ENCODE measurements at places on chromosomes 2 and 18. TPM values are rescaled to one million over a fixed set of nuclear protein-coding genes. Genes with fewer than 3 reads are reported as not detected.

Gene TEKT4
- not detected for total RNA-seq

Gene TNFRSF11A
- total RNA-seq = 41.7 TPM

Gene BOK
- total RNA-seq = 99.4 TPM

Gene AQP12B
- not detected for total RNA-seq

Gene NRBP1
- 122 TPM for total RNA-seq

Gene GULP1
- 15.7 TPM for total RNA-seq

Gene CASP10
- 68.7 TPM for total RNA-seq

Gene UNC80
- 0.17 TPM for total RNA-seq

Gene CCBE1
- 0.14 TPM for total RNA-seq

Gene SOWAHC
- 11.1 TPM for total RNA-seq

Gene MSH6
- 53.0 TPM for total RNA-seq

Gene ERFE
- 0.34 TPM for total RNA-seq

Gene ALPG
- total RNA-seq = 0.05 TPM

Gene CCL20
- total RNA-seq = 1.0 TPM

Gene IL36G
- not detected for total RNA-seq

Gene EVX2
- not detected for total RNA-seq

Gene LGALSL
- 3.7 TPM for total RNA-seq

Gene CHN1
- total RNA-seq = 18.5 TPM

Gene RESP18
- total RNA-seq = not detected

Gene ANKRD62
- not detected for total RNA-seq

Gene ITPRIPL1
- total RNA-seq = 7.0 TPM

Gene ANTXR1
- total RNA-seq = 0.68 TPM

Gene SP140
- 0.09 TPM for total RNA-seq

Gene LYPD1
- total RNA-seq = 0.51 TPM

Gene TWIST2
- not detected for total RNA-seq

Gene SNORC
- 0.84 TPM for total RNA-seq

Gene PFN4
- 0.23 TPM for total RNA-seq

Gene UGT1A5
- total RNA-seq = not detected

Gene ST6GAL2
- not detected for total RNA-seq

Gene DTNA
- total RNA-seq = 2.9 TPM

Gene GAREM2
- 0.68 TPM for total RNA-seq

Gene KCNK3
- total RNA-seq = 0.05 TPM

Gene MSTN
- total RNA-seq = not detected

Gene CFAP65
- not detected for total RNA-seq

Gene PCARE
- not detected for total RNA-seq

Gene HRH4
- total RNA-seq = 0.19 TPM

Gene POTEJ
- 0.47 TPM for total RNA-seq

Gene CNGA3
- total RNA-seq = not detected

Gene KIAA2012
- total RNA-seq = not detected

Gene PROKR1
- total RNA-seq = not detected

Gene PLB1
- 0.05 TPM for total RNA-seq

Gene SERPINB7
- total RNA-seq = not detected

Gene DAW1
- total RNA-seq = not detected

Gene HYCC2
- 13.6 TPM for total RNA-seq

Gene EMX1
- not detected for total RNA-seq

Gene ACKR3
- 16.8 TPM for total RNA-seq

Gene ASTL
- total RNA-seq = not detected

Gene RUFY4
- not detected for total RNA-seq

Gene COL3A1
- total RNA-seq = 10.9 TPM

Gene MATN3
- 1.3 TPM for total RNA-seq

Gene GRHL1
- 0.37 TPM for total RNA-seq

Gene AGXT
- total RNA-seq = not detected

Gene MEP1B
- total RNA-seq = not detected

Gene FTCDNL1
- total RNA-seq = 0.23 TPM

Gene OTOF
- total RNA-seq = 73.3 TPM

Gene SMAD2
- 118 TPM for total RNA-seq

Measured in dermis blood vessel endothelial cell (primary cell).